ENCODE measurements at places on chromosomes 16 and 17. TPM values are rescaled to one million over a fixed set of nuclear protein-coding genes. Genes with fewer than 3 reads are reported as not detected.
A peak's percentile ranks its signal among the peaks of the same experiment; 100 is the strongest.

DNA sequence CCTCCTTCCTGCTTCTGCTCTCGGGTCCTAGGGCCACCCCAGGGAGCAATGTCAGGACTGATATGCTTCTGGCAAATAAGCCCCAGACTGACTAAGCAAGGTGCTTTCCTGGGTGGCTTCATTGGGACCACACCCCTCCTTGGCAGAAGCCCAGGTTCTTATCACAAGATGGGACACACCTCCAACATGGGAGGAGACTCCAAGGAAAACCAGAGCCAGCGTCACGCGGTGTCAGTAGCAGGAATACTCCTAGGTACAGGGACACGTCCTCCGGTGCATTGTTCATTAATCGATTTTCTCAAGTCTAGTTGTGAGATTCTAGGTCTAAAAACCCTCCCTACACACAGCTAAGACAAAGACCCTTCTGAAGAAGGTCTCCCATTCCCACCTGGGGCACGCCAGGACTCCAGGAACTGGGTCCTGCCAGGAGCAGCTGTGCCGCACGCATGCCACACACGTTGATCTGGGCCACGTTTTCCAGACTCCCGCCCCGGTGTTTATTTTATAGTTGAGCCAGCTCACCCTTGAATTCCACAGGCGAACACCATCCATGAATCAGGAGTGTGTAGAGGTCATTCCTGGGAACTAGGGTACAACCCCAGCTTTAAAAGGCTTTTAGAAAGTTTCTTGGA, 30.8 kb downstream of the FA2H start:
- no peaks in the 10 kb centered on the region for H3K27me3 ChIP-seq
- H3K27ac ChIP-seq, result no peak overlapping the region
- DNase-seq, result no peak
- no peak overlapping the region for H3K4me3 ChIP-seq

DNA sequence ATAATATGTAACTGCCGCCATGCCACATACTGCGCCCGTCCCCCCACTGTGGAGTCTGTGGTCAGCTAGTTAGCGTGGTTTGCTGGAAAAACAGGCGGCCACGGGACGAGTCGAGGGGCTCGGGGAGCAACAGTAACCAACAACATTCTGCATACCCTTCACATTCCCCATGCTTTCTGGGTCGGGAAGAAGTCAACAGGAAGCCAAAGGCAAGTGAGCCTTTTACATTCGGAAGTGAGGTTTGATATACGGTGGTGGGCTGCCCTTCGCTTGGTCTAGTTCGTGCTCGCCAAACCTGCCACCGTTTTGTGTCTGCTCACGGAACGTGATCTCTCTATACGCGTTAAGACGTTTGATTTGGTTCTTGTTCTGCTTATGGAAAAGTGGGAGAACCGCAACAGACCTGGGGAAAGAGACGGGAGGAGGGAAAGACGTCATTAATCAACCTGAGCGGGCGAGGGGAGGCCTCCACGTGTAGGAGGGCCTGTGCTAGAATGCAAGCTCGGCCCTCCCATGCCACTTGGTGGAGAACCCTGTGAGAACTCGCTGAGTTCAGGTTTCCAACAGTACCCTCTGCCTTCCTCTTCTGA, 28.9 kb upstream of the CFAP20 start:
- H3K27ac ChIP-seq, result no peak overlapping the region
- DNase-seq, result no peak
- peaks cover 16% of the 10 kb centered on the region for H3K36me3 ChIP-seq
- no peak overlapping the region for H3K4me3 ChIP-seq

The KRT12 gene
- not detected for total RNA-seq

DNA sequence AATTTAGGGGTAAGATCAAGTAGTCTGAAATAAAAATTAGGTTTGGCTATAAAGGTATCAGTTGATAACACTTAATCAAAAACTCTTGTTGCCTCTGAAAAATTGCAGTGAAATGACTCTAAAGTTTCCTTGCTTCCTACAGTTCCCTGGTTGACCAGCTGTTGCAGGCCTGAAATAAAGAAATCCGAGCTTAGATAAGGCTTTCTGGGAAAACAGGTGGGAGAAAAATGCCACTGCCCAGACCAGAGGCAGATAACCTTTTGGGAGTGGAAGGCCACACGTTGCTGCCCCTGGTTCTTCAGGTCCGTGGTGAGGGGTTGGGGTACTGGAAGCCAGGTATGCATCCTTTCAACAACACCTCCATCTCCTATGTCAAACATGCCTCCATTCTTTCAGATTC, 111.3 kb downstream of the HS3ST3A1 start:
- H3K4me1 ChIP-seq, result no peaks in the 10 kb centered on the region
- H3K4me3 ChIP-seq, result no peak overlapping the region
- no peak for DNase-seq
- no peaks in the 10 kb centered on the region for H3K36me3 ChIP-seq

The RHBDL1 gene
- 0.79 TPM for total RNA-seq

DNA sequence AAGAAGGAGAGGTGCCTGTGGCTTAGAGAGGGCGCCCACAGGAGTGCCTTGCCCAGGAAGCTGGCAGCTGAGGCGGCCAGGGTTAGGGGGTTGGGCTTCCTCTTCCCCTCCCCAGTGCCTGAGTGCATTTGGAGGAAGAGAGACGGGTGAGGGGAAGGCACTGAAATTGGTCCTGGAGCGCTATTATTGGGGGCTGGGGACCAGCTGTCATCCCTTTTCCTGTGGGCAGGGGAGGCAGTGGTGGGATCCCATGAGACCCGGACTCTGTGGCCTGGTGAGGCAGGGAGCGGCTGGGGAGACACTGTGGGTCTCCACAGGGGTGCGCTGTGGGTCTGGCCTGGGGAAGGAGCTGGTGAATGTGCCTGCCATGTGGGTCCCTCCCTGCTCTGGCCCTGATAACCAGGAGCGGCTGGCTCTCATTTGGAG, 259.7 kb downstream of the SEC14L1 start:
- H3K36me3 ChIP-seq, result peaks cover 24% of the 10 kb centered on the region
- H3K4me1 ChIP-seq, result peaks cover 80% of the 10 kb centered on the region
- no peaks in the 10 kb centered on the region for H3K27me3 ChIP-seq
- DNase-seq, result peak; percentile 86
- peak overlapping the region; percentile 92 for H3K27ac ChIP-seq

- H3K27ac ChIP-seq, result peak within 1 kb of the TSS; percentile 94
- DNase-seq, result peak; percentile 96
- H3K4me3 ChIP-seq, result peak within 1 kb of the TSS; percentile 91
- peaks cover 55% of the 10 kb centered on the region for H3K36me3 ChIP-seq
Observed at GRCh38 chr16:89560378-89561141, at the start of gene RPL13. Gene RPL13 (plus strand): TSS chr16:89560682. CDS start chr16:89560960, 278 bp downstream.

The STUB1 gene
- 57.1 TPM for total RNA-seq

GRCh38 chr17:10243883-10244844, 45.8 kb upstream of the GAS7 start:
- DNase-seq, result no peak
- no peak overlapping the region for H3K27ac ChIP-seq
- H3K4me1 ChIP-seq, result no peaks in the 10 kb centered on the region
- H3K27me3 ChIP-seq, result peaks cover 5% of the 10 kb centered on the region
- H3K4me3 ChIP-seq, result no peak overlapping the region

DNA sequence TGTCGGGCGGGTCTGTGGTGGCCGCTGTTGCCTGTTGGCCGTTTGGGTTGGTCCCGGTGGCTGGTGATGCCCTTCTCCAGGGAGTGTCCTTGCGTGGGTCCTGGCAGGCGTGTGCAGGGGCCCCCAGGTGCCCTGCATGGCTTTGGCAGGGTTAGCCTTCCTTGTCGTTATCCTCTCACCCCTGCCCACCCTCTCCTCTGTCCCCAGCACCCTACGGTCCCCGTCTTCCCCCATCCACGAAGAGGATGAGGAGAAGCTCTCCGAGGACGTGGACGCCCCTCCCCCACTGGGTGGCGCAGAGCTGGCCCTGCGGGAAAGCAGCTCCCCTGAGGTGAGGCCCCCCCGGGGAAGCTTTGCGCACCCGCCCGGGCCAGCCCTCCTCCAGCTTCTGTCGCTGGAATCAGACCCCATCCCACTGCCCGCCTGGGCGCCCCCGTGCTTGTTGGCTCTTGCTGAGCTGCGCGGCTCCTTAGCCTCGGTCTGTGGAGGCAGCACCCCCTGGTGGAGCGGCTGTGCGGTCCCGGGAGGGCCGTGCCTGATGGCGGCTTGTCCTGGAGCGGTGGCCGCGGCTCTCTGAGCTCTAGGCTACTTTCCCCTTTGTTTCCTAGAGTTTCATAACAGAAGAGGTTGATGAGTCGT, 10.6 kb upstream of the NUDT16L1 start:
- peak overlapping the region; percentile 39 for H3K27ac ChIP-seq
- no peaks in the 10 kb centered on the region for H3K27me3 ChIP-seq
- H3K36me3 ChIP-seq, result peaks cover 12% of the 10 kb centered on the region
- no peak overlapping the region for H3K4me3 ChIP-seq
- H3K4me1 ChIP-seq, result peaks cover 18% of the 10 kb centered on the region

DNA sequence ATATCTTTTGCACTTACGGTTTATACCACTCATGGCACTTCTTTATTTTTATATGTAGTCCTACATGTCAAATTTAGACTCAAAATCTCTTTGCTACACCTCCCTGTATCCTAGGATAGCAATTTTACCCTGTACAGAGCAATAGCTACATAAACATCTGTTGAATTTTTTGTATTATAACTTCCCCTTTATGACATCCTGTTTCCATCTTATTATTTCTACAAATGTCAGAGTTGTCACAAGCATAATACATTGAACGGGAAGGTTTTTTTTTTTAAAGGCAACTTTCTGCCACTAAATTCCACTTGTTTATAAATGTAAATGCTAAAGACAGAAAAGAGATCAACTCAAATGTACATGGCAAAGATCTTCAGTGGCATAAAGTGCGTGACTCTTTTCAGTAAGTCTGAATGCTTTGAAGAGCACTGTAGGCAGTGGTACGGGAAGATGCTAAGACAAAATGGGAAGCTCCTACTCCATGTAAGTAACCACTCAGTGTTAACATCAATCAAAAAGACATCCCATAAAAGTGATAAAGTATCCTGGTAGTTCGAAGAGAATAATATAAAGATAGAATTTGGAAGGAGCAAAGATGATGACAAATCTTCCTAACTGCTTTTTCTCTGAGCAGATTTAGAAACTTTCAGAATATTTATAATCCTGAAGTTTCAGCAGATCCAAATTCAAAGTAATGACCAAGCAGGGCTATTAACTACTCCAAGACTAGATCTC, 26.8 kb downstream of the GNA13 start:
- peaks cover 35% of the 10 kb centered on the region for H3K36me3 ChIP-seq
- H3K4me3 ChIP-seq, result no peak overlapping the region
- no peaks in the 10 kb centered on the region for H3K27me3 ChIP-seq
- peaks cover 66% of the 10 kb centered on the region for H3K4me1 ChIP-seq
- peak overlapping the region; percentile 96 for H3K27ac ChIP-seq

The TNP2 gene
- not detected for total RNA-seq

- peak within 1 kb of the TSS; percentile 77 for H3K4me3 ChIP-seq
- peak; percentile 86 for DNase-seq
- H3K36me3 ChIP-seq, result peaks cover 24% of the 10 kb centered on the region
- peak within 1 kb of the TSS; percentile 79 for H3K27ac ChIP-seq
Observed at GRCh38 chr17:78168242-78168902, at the start of gene SYNGR2. Gene SYNGR2 (plus strand): TSS chr17:78168581. CDS start chr17:78168617, 36 bp downstream.

The CLEC3A gene
- total RNA-seq, result not detected

DNA sequence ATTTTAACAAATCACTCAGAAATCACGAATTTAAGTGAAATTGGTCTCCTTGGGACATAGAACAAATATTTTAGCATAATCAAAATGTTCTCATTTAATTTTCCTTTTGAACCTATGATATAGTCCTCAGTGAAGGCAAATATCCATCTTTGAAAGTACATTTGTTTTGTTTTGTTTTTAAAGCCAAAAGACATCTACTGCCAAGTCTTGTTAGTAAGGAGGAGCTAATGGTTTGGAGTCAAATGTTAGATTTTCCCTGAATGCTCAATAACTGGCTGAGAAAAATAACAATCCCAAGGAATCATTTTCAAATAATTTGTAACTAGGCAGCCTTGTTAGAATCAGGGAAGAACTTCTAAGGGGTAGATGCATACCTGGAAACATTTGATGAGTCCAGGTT, 302.9 kb upstream of the MAF start:
- H3K4me3 ChIP-seq, result no peak overlapping the region
- H3K27ac ChIP-seq, result no peak overlapping the region
- H3K4me1 ChIP-seq, result no peaks in the 10 kb centered on the region
- DNase-seq, result no peak
- H3K36me3 ChIP-seq, result no peaks in the 10 kb centered on the region

DNA sequence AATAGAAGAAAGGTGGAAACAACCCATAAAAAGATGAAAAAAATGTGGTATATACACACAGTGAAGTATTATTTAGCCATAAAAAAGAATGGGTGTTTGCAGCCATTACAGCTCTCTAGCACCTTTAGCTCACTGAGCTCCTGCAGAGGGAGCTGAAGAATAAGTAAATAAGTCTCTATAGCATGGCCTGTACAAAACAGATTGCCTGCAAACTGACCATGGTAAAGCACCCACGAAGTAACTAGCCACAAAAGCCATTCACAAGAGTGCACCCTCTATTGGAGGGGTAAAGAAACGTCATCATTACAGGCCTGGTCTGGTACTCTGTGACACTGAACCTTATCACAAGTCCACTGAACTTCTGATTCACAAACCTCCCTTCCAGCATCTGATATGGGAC, 76.3 kb downstream of the USP32 start:
- no peak overlapping the region for H3K27ac ChIP-seq
- DNase-seq, result no peak
- peaks cover 14% of the 10 kb centered on the region for H3K4me1 ChIP-seq
- H3K27me3 ChIP-seq, result no peaks in the 10 kb centered on the region

The FBRS gene
- 80.3 TPM for total RNA-seq

GRCh38 chr17:56624912-56625311, 31.4 kb downstream of the NOG start:
- H3K4me1 ChIP-seq, result peaks cover under 1% of the 10 kb centered on the region
- DNase-seq, result no peak
- H3K27ac ChIP-seq, result no peak overlapping the region
- H3K27me3 ChIP-seq, result no peaks in the 10 kb centered on the region
- H3K4me3 ChIP-seq, result no peak overlapping the region

DNA sequence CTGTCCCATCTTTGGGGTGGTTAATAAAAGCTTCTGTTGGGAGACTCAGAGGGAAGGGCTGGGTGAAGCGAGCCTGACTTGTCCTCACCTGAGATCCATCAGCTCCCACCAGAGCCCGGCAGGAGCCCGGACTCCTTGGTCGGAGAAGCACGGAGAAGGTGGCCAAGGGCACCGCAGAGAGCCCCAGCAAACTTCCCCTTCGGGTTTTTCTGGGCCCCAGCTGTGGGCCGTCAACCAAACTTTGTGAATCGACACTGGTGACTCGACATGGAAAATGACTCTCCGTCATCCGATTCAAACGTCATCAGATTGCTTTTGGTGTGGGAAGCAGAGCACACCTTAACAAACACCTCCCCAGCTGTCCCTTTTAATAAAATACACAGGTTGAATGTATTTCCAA, 21.4 kb downstream of the ENPP7 start:
- H3K27ac ChIP-seq, result no peak overlapping the region
- no peaks in the 10 kb centered on the region for H3K36me3 ChIP-seq
- peak; percentile 65 for DNase-seq

The FAM171A2 gene
- total RNA-seq, result 0.78 TPM
